ENCODE measurements at places on chromosomes 2 and 18.
A peak's percentile ranks its signal among the peaks of the same experiment; 100 is the strongest.

GRCh38 chr2:112153179-112153490 lies 14.9 kb downstream of the FBLN7 start:
- no peak for DNase-seq

DNA sequence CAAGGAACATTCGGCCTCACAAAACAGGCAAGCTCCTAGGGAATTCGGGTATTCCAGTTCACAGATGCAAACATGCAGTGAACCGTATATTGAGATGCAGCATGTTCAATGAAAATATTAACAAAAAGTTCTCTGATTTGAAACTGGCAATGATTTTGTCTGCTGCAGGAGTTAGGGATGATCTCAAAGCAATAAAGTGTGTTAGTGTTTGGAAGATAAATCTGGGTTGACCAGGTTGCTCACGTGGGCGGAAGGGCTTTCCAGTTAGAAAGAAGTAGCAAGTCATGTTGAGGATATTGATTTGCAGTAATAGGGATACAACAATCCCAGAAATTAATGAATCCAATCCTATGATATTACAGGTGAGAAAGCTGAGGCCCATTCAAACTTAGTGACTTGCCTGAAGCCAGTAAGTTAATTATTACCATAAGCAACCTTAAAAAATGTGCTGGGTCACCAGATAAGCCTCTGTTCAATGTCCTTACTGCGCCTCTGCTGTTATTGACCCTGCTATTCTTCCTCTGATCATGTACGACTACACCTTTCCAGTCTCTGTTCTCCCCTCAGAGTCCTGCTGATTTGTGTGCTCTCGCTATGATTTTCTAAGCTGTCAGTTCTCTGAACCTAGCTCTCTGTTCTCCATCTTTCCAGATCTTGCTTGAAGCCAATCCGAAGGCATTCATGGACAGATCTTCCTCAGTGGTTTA lies 370.8 kb downstream of the DSEL start:
- no peak for DNase-seq

DNA sequence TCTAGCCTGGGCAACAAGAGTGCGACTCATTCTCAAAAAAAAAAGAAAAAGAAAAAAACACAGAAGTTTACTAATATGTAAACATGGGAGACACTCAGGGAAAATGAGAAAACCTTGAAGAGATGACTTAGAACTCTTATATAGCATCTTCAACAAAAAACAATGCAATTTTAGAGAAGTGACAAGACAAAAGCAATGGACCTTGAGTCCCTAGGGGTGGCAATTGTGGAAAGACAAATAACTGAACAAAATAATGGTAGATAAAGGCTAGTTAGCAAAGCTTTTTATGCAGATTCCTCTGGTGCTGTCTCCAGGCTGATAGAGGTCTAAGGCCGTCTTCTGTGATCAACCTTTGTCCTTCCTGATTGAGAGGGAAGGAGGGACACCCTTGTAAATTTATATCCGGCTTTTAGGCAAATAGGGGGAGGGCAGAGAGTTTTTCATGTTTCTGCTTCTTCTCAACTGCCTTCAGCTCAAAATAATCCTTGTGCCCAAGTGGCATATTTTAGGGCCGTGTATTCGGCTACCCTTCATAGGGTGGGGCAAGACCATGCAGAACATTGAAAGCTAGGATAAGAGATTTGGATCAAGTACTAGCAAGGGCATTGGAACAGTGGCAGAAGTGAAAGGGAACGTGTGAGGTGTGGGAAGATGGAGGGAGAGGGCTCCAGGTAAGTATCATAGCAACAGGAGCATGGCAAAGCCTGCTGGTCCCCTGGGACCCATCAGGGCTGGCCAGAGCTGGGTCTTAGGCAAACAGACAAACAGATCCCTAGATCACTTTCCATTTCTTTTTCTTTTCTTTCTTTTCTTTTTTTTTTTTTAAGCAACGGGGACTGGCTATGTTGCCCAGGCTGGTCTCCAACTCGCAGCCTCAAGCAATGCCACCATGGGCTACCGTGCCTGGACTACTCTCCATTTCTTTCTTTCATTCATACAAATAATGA lies 116.2 kb upstream of the STPG4 start:
- no peak for DNase-seq

DNA sequence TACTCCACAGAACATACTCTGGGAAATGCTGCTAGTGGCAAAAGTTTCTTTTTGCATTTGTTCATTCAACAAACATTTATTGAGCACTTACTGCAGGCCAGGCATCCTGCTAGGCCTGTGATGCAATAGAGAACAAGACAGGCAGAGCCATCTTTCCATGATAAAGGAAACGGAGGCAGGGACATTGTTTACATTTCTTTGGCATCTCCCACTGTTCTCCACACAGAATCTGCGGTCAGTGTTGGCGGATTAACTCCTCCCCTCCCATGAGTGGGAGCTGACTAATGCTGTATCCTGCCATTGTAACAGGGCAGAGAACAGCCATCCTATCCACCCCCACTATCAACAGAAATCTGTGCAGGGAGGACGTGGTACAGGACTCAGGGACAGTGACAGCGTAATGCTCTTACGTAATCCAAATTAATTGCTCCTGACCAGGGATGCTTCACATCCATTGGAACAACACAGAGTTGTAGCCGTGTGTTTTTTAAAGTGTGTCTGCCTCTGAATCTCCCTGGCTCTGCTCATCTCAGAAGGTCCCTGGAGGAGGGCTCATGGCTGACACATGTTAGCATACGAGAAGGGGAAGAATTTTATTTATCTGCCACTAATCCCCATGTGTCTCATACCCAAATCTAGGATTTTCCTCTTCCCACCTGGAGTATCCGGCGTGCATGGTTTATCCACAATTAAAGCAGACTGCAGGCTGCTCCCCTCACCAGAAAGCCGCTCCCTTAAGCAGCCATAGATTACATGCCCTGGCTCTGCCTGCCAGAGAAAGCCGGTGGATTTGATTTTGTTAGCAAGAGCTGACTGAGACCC lies 32.3 kb downstream of the STEAP3 start:
- DNase-seq, result no peak

- no peak for DNase-seq
Measured at GRCh38 chr2:106953779-106954178, 67.8 kb upstream of the ST6GAL2 start.

DNA sequence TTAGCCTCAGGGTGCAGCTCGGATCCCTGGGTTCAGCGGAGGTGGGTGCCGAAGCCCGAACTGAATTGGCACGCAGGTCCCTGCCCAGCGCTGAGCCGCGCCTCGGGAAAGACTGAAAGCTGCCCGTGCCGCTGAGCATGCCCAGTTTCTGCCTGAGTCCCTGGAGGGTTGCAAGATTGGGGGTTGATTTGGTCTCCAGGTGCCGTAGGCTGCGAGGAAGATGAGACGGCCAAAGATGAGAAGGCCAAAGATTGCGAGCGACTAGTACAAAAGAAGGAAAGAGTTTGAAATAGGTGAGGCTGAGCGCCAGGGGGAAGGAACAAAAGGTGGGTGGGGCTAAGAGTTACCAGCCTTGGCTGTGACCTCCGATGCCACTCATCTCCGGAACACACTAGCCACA lies 852 bp upstream of the KCNH7 start:
- DNase-seq, result no peak

DNA sequence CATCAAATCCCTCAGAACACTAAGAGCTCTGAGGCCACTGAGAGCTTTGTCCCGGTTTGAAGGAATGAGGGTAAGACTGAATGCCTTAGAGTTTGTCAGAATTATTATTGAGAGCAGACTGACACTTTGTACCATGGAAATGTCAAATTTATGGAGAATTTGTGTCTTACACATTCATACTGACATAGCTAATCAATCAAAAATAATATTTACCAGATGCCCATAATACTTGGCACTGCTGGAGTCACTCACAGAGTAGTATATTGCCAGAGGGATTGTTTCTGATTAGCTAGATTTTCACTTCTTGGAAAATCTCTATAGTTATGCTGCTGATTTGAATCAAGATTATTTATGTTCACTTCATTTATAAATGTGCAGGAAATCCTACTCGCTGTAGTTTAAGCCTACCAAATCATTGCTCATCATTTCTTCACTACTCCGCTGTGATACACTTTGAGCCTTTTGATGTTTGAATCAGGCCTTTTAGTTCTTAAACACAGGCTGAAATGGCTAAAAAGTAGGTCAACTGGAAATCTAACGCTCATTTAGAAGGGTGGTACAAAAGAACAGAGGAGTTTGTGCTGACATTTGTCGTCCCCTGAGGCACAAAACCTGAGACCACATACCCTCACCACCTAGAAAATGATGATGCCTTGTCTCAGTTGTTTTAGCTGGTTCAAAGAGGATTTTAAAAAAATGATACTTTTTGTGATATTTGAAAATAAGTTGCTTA lies 96.1 kb upstream of the CSRNP3 start:
- DNase-seq, result no peak

- no peak for DNase-seq
Measured at GRCh38 chr2:157443090-157443489, 799 bp downstream of the CYTIP start.

- DNase-seq, result no peak
Measured at GRCh38 chr18:76754351-76754750, 68.0 kb upstream of the ZNF236 start.

- no peak for DNase-seq
Measured at GRCh38 chr2:148162871-148163270, 142.0 kb downstream of the MBD5 start.

DNA sequence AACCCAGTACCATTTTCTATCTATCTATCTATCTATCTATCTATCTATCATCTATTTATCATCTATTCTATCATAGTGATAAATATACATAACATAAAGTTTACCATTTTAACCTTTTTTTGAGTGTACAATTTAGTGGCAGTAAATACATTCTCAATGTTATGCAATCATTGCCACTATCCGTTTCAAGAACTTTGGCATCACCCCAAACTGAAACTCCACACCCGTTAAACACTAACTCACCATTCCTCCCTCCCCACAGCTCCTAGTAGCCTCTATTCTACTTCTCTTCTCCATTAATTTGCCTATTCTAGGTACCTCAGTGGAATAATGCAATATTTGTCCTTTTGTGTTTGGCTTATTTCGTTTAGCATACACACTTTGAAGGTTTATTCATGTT lies 82.5 kb upstream of the KCNE4 start:
- no peak for DNase-seq

DNA sequence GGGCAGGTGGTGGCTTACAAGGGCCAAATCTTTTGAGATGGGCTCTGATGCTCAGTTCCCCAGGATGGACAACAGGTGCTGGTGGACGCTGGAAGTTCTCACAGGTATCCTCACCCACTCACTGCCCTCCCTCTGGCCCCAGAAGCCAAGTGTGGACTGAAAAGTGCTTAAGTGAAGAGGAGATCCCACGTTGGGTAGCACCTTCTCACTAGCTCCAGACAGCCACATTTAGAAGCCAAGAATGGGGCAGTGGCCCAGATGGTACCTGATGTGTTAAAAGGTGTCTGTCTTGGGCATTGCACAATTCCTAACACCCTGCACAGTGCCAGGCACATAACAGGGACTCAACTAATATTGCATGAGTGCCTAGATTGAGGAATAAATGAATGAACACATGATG lies 115.3 kb upstream of the TEX51 start:
- DNase-seq, result no peak

DNA sequence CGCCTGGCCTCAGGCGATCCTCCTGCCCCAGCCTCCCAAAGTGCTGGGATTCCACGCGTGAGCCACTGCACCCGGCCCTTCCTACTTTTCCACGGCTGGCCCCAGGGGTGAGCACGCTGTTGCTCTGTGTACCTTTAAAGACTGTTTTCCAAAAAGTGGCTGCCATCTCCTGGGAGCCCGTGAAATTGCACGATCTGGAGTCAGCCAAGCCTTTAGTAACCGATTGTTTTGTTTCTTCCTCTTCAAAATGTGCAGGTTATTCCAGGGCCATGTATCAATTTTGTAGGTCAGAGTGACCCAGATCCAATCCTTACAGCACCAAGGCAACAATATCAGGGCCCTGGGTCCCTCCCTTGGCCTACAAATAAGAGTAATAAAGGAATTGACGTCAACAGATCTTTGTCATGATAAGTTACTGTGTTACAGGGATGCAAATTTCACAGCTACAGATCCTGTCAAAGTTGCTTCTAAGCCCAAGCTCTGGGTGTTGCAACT lies 135.6 kb upstream of the ZNF236 start:
- DNase-seq, result no peak

DNA sequence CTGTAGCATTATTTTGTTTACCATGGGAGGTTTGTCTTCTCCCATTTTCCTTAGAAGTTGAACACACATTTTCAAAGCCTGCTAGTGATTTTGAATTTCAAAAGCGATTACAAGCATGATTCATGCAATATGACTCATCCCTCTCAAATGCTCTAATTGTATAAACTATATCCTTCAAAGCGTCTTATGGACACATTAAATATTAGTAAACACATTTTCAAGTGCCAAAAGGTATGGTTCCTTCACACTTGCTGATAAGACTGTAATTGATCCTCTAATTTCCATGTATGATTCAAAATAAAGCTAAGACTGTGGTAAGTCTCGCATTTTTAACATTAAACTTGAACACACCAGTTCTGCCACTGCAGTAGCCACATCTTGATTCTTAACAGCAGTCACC lies 512.9 kb downstream of the LRRTM4 start:
- no peak for DNase-seq

DNA sequence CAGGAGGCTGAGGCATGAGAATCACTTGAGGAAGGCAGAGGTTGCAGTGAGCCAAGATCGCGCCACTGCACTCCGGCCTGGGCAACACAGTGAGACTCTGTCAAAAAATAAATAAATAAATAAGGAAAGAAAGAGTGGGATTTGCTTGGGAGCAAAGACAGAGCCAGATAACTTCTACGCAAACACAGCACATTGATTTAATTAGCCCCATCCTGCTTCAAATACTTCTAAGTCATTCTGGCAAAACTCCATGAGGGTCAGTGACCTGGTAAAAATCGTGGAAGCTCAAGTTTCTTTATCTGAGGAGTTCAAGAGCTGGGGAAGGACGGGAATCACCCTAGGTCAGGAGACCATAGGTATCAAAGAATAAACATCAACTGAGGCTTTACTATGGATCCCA lies 70.6 kb upstream of the TCF7L1 start:
- no peak for DNase-seq

GRCh38 chr2:231677632-231678104 lies 30.7 kb upstream of the PTMA start:
- DNase-seq, result peak; percentile 79

DNA sequence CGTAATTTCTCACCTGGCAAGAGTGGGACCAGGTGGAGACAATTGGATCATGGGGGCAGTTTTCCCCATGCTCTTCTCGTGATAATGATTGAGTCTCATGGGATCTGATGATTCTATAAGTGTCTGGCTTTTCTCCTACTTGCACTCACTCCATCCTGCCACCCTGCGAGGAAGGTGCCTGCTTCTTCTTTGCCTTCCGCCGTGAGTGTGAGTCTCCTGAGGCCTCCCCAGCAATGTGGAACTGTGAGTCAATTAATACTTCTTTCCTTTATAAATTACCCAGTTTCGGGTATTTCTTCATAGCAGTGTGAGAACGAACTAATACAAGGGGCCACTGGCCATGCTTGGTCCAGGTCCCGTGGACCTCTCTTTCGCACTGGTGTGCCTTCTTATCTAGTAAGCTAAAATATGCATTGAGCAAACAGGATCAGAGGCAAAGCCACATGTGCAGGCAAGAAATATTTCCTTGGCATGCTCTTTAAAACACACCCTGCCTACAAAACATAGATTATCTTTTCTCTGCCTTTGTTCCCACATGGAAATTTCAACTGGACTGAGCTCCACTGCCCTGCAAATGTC lies 821.1 kb downstream of the TRIB2 start:
- no peak for DNase-seq

GRCh38 chr2:32714521-32714920 lies 86.7 kb downstream of the TTC27 start:
- DNase-seq, result no peak

GRCh38 chr2:17788773-17789172 lies 27.5 kb upstream of the MSGN1 start:
- DNase-seq, result no peak

GRCh38 chr18:37566479-37567060 lies 972 bp upstream of the CELF4 start:
- no peak for DNase-seq

All from stimulated activated CD8-positive, alpha-beta memory T cell treated with anti-CD3 and anti-CD28 coated beads, Interleukin-4, amount 100 ng/mL, for 4 hours (primary cell).